ENCODE measurements at places on chromosomes 4 and X.
A peak's percentile ranks its signal among the peaks of the same experiment; 100 is the strongest.

DNA sequence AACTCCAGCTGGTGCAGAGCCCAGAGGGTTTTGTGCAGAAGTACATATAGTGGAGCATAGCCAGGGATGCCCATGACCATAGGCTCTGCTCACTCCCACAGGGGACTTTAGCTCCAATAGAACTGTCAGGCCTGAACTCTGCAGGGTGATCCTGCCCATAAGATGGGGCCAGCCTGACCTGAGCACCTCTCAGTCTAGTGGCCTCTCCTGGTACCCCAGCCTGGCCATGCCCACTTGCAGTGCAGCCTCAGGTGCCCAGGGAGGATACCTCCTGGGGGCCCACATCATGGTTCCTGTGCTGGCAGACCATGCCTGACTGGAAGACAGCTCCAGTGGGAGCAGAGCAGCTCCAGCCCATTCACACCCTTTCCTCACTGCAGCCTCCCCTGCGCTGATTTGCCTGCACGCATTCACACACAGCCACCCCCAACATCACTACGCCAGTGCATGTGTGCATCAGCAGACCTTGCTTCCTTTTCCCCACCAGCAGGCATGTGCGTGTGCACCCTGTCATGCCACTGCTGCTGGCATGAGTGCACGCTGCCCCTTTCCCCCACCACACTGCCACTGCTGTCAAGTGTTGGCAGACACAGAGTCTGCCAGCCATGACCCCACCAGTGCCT lies 53.0 kb upstream of the MMAA start:
- DNase-seq = no peak
- H3K4me3 ChIP-seq = no peak overlapping the region
- no peaks in the 10 kb centered on the region for H3K4me1 ChIP-seq
- no peak overlapping the region for H3K27ac ChIP-seq
- no peaks in the 10 kb centered on the region for H3K27me3 ChIP-seq
- H3K36me3 ChIP-seq = no peaks in the 10 kb centered on the region

- DNase-seq = no peak
- no peaks in the 10 kb centered on the region for H3K27me3 ChIP-seq
- no peak overlapping the region for H3K4me3 ChIP-seq
Observed at GRCh38 chrX:70500826-70501225, 56.2 kb downstream of the DLG3 start.

- peaks cover 30% of the 10 kb centered on the region for H3K4me1 ChIP-seq
- DNase-seq = peak; percentile 86
- H3K4me3 ChIP-seq = peak overlapping the region; percentile 44
- H3K27me3 ChIP-seq = no peaks in the 10 kb centered on the region
- H3K27ac ChIP-seq = peak overlapping the region; percentile 95
- no peaks in the 10 kb centered on the region for H3K36me3 ChIP-seq
Observed at GRCh38 chr4:184534511-184535391, 60.4 kb upstream of the IRF2 start.

GRCh38 chrX:139297638-139298037 lies 232.9 kb upstream of the F9 start:
- no peaks in the 10 kb centered on the region for H3K4me1 ChIP-seq
- no peak for DNase-seq
- no peaks in the 10 kb centered on the region for H3K36me3 ChIP-seq
- no peaks in the 10 kb centered on the region for H3K27me3 ChIP-seq
- H3K27ac ChIP-seq = no peak overlapping the region
- no peak overlapping the region for H3K4me3 ChIP-seq

DNA sequence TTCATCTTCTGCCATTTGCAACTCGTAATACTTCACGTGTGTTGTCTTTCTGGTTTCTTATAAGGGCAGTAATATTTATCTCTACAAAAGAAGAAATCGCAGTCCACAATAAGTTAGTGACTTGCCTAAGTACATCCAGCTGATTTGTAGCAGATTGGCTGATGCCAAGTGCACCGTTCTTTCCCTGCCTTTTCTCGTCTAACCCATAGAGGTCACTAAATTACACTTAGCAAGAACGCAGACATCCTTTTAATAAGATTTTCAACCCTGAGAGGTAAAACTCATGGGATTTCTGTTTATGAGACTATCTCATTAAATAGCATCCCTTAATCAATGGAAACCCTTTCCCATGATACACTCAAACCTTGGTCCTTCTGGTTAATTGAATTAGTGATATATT lies 408.6 kb upstream of the ACTRT1 start:
- no peak for DNase-seq
- H3K36me3 ChIP-seq = no peaks in the 10 kb centered on the region
- H3K27me3 ChIP-seq = no peaks in the 10 kb centered on the region
- no peak overlapping the region for H3K4me3 ChIP-seq
- H3K27ac ChIP-seq = no peak overlapping the region

Data from GM23248 (cell line).